ENCODE measurements at places on chromosomes 3 and 15. TPM values are rescaled to one million over a fixed set of nuclear protein-coding genes. Genes with fewer than 3 reads are reported as not detected.
A peak's percentile ranks its signal among the peaks of the same experiment; 100 is the strongest.

DNA sequence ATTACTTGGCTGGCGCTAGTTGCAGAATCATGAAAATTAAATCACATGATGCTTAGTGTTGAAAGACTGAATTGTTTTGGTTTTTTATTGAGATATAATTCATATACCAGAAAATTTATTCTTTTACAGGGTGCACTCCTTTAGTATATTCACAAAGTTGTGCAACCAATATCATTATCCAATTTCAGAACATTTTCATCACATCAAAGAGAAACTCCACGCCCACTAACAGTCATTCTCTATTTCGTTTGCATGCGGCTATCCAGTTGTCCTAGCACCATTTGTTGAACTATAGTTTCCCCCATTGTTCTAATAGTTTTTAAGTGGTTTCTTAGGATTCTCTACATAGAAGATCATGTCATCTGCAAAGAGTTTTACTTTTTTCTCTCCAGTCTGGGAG is 3.7 kb downstream of the EHD4 start:
- no peak overlapping the region for H3K27ac ChIP-seq
- H3K27me3 ChIP-seq = no peaks in the 10 kb centered on the region
- H3K36me3 ChIP-seq = no peaks in the 10 kb centered on the region
- no peak overlapping the region for H3K4me3 ChIP-seq

- no peak overlapping the region for H3K4me3 ChIP-seq
- H3K27ac ChIP-seq = no peak overlapping the region
- DNase-seq = no peak
- no peaks in the 10 kb centered on the region for H3K36me3 ChIP-seq
- no peaks in the 10 kb centered on the region for H3K4me1 ChIP-seq
Measured at GRCh38 chr3:157669416-157669815, 166.2 kb upstream of the VEPH1 start.

DUOX1 gene
- total RNA-seq = 18.4 TPM

DNA sequence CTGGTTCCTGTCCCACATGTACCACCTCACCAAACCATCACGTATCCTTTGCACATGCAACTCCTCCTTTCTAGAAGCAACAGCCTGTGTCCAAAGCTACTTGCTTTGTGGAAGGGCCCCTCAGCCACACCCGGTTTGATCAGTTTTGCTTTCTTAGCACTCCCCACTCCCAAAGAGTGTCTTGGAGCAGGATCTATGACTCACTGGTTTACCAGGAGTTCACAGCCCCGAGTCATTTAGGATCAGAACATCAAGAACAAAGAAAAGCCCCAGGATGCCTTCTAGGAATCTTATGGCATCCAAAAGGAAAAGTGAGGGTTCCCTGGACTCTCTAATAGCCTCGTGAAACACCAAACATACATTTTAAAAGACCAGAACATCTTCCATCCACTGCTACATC is 50.7 kb upstream of the IGF1R start:
- no peak overlapping the region for H3K4me3 ChIP-seq
- H3K4me1 ChIP-seq = no peaks in the 10 kb centered on the region
- no peak for DNase-seq

GRCh38 chr3:133096900-133097613 is 58.9 kb downstream of the TMEM108 start:
- H3K4me3 ChIP-seq = no peak overlapping the region
- no peak overlapping the region for H3K27ac ChIP-seq
- no peaks in the 10 kb centered on the region for H3K27me3 ChIP-seq

GRCh38 chr3:134094491-134094890 is 64.8 kb upstream of the SLCO2A1 start:
- no peaks in the 10 kb centered on the region for H3K27me3 ChIP-seq
- H3K4me1 ChIP-seq = no peaks in the 10 kb centered on the region
- no peak for DNase-seq
- H3K4me3 ChIP-seq = no peak overlapping the region
- H3K27ac ChIP-seq = no peak overlapping the region
- H3K36me3 ChIP-seq = no peaks in the 10 kb centered on the region

DNA sequence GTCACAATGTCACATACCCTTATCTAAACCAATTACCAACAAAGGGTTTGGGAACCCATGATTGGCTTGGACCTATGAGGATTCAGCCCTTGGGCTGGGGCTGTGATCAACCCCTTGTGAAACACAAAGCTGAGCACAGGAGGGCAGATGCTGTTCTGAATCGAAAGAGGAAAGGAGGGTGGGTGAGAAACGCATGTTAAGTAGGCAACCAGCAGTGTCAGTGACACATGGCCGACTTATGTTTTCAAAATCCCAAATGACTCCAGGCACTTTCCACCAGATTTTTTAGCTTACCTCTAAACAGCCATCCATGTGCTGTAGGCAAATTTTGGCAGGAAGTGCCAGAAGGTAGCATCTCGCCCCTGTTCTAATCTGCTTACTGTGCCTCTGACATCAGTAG is 34.1 kb upstream of the KLHL25 start:
- H3K27ac ChIP-seq = no peak overlapping the region
- H3K36me3 ChIP-seq = no peaks in the 10 kb centered on the region
- H3K4me1 ChIP-seq = no peaks in the 10 kb centered on the region
- H3K27me3 ChIP-seq = no peaks in the 10 kb centered on the region

- no peak for DNase-seq
- no peaks in the 10 kb centered on the region for H3K36me3 ChIP-seq
- no peaks in the 10 kb centered on the region for H3K27me3 ChIP-seq
Measured at GRCh38 chr15:44084171-44084570, 110.9 kb downstream of the FRMD5 start.

ATP13A5 gene
- total RNA-seq = not detected

- no peaks in the 10 kb centered on the region for H3K36me3 ChIP-seq
- no peak overlapping the region for H3K4me3 ChIP-seq
- no peak for DNase-seq
- no peaks in the 10 kb centered on the region for H3K4me1 ChIP-seq
- no peaks in the 10 kb centered on the region for H3K27me3 ChIP-seq
Measured at GRCh38 chr3:151002003-151002981, 29.8 kb upstream of the CLRN1 start.

DNA sequence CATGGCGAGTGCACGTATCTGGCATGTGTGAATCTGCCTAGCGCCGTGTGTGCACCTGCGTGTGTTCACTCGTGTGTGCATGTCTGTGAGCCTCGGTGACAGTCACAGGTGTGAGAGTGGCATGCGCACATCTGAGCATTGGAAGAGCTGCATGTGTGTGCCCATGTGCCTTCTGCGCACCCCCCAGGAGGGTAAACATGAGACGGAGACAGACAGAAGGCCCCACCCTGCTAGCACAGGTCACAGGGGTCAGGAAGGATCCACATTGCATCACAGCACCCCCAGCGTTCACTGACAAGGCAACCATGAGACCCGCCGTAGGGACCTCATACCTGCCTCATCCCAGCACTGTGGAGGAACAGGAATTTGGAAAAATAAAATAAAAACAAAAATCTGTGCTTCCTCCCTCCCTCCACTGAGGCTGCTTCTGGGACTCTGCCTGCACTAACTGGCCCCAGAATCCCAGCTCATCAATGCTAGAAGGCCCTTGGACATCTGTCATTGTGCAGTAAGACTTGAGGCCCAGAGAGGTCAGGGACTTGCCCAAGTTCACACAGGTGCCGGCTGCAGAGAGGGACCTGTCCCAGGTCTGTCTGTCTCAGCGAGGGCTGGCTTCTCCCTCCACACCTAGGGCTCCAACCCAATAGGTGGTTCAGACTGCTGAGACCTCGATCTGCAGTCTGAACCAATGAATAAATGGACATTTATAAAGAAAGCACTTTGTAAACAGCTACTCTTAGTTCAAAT is 37.4 kb downstream of the RPN1 start:
- H3K4me3 ChIP-seq = no peak overlapping the region
- no peaks in the 10 kb centered on the region for H3K27me3 ChIP-seq
- H3K4me1 ChIP-seq = peaks cover 1% of the 10 kb centered on the region
- DNase-seq = no peak

DNA sequence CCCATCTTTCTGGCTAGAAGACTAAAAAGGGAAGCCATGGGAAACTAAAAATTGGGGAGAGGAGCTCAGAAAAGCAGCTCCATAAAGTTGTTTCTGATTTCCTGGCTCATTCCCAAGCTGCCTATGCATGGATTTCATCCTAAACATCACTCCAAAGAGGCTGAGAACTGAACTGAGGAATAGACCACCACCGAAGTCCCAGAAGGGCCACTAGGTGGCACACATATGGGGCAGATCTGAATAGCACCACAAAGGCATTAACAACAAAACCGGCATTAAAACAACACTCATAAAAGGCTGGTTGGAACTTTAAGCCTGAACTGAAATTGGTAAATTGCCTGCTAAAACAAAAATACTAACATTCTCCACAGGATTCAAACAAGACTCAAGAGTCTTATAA is 106.3 kb downstream of the PLD1 start:
- no peaks in the 10 kb centered on the region for H3K27me3 ChIP-seq
- peak; percentile 9 for DNase-seq
- no peak overlapping the region for H3K4me3 ChIP-seq
- H3K4me1 ChIP-seq = no peaks in the 10 kb centered on the region
- no peaks in the 10 kb centered on the region for H3K36me3 ChIP-seq

DNA sequence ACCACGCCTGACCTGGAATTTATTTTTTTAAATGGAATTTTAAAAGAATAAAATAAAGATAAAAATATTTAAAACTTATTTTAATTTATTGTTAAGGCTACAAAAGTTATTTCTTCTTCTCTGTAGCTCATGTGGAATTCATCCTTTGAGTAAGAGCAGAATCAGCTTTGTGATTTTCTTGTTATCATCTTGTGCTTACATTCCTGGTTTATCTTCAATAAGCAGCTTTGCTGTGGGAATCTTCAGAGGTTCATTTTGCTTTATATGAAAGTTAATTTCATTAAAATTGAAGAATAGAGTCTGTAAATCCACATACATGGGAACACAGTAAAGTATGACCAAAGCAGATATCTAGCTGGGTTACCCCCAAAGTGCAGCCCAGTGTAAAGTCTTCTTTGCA is 35.4 kb upstream of the ARL8B start:
- no peaks in the 10 kb centered on the region for H3K27me3 ChIP-seq
- no peaks in the 10 kb centered on the region for H3K4me1 ChIP-seq
- no peak for DNase-seq
- H3K27ac ChIP-seq = no peak overlapping the region

GRCh38 chr3:130779031-130779430 is 32.4 kb upstream of the PIK3R4 start:
- DNase-seq = no peak
- H3K27me3 ChIP-seq = no peaks in the 10 kb centered on the region
- no peak overlapping the region for H3K4me3 ChIP-seq
